ENCODE measurements at places on chromosomes 2 and 18. TPM values are rescaled to one million over a fixed set of nuclear protein-coding genes. Genes with fewer than 3 reads are reported as not detected.

- no peak overlapping the region for H3K27ac ChIP-seq
- no peaks in the 10 kb centered on the region for H3K27me3 ChIP-seq
- H3K4me1 ChIP-seq: no peaks in the 10 kb centered on the region
- no peak for DNase-seq
- H3K4me3 ChIP-seq: no peak overlapping the region
These were observed 329.5 kb downstream of the PAX3 start for GRCh38 chr2:221969087-221969829.

EFR3B gene
- total RNA-seq: 1.4 TPM

GRCh38 chr2:111661286-111661940, 222.6 kb downstream of the ANAPC1 start:
- no peaks in the 10 kb centered on the region for H3K36me3 ChIP-seq
- no peak for DNase-seq

CARF gene
- total RNA-seq: 5.3 TPM

DNA sequence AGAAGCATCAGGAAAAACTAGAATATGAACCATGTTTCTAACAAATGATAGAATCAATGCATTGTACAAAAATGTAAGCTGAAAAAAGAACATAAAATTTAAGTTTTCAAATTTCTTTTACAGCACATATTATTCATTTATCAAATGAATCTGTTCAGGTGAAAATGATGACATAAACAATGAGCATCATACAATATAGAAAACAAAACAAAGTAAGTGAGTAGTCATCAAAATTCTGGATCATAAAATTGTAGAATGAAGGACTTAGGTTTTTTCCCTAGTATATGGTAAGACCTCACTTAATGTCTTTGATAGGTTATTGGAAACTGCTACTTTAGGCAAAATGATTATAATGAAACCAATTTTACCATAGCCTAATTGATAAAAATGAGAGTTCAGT, 427.0 kb upstream of the KCNH7 start:
- H3K4me3 ChIP-seq: no peak overlapping the region
- no peaks in the 10 kb centered on the region for H3K27me3 ChIP-seq
- H3K4me1 ChIP-seq: no peaks in the 10 kb centered on the region
- H3K36me3 ChIP-seq: no peaks in the 10 kb centered on the region
- DNase-seq: no peak

DNA sequence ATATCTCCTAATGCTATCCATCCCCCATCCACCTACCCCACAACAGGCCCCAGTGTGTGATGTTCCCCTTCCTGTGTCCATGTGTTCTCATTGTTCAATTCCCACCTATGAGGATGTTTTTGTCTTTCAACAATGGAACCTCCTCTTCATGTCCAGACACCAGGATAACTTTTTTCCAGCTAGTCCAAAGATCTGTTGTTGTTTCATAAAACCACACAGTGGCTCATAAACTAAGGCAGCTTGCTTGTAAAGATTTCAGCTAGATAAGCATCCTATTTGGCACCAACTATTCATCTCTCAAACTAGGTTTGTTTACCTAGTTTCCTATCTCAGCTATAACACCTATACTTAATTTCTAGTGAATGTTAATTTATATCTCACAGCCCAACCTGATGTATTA, 937.7 kb downstream of the TRIB2 start:
- no peaks in the 10 kb centered on the region for H3K27me3 ChIP-seq
- no peak overlapping the region for H3K4me3 ChIP-seq
- no peak overlapping the region for H3K27ac ChIP-seq
- no peaks in the 10 kb centered on the region for H3K36me3 ChIP-seq
- no peaks in the 10 kb centered on the region for H3K4me1 ChIP-seq

GRCh38 chr2:175309799-175310198, 128.3 kb upstream of the ATP5MC3 start:
- no peaks in the 10 kb centered on the region for H3K36me3 ChIP-seq
- H3K4me1 ChIP-seq: no peaks in the 10 kb centered on the region
- DNase-seq: no peak
- H3K27me3 ChIP-seq: no peaks in the 10 kb centered on the region
- no peak overlapping the region for H3K4me3 ChIP-seq

GRCh38 chr18:22179174-22179573, 9.8 kb downstream of the GATA6 start:
- DNase-seq: no peak
- H3K4me3 ChIP-seq: no peak overlapping the region
- H3K36me3 ChIP-seq: no peaks in the 10 kb centered on the region
- peaks cover 67% of the 10 kb centered on the region for H3K27me3 ChIP-seq
- H3K27ac ChIP-seq: no peak overlapping the region
- no peaks in the 10 kb centered on the region for H3K4me1 ChIP-seq

DLGAP1 gene
- 6.2 TPM for total RNA-seq

DNA sequence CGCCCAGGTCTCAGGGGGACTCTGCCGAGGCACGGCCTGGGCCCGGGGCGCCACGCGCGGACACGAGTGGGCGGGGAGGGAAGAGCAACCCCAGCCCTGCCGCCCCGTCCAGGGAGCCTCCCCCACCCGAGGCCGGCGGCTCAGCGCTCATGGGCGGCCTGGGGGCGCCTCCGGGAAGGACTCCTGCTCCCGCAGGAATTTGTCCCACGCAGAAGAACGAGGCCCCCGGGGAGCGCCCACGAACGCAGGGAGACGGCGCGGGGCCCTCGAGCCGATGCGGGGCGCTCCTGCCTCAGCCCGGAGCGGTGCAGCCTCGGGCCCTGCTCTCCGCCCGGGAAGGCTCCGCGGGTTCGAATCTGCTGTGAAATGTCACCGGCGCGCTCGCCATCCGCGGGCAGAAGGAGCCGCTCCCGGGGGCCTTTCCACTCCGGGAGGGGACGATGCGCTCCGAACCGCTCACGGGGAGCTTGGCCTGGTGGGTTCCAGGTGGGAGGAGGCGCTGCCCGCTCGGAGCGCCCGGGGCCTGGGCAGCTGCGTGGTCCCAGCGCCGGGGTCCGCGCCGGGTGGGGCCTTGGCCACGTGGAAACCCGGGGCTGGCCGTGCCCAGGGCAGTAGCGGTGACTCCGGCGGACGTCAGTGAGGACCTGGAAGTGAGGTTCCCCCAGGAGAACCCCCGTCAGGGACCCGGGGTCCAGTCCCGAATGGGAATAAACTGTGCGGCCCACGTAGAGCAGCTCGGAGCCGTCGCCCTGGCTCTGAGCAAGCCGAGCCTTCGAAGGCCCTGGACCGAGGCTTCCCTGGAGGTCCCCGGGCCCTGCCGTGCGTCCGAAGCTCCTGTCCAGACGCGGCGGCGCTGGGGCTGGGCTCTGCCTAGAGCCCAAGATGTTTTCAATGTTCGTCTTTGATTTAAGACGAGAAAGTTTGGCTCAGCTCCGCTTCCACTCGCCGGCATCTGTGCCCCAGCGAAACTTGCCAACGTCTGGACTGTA, 41.4 kb upstream of the CTDP1 start:
- no peak overlapping the region for H3K27ac ChIP-seq
- no peak for DNase-seq
- no peak overlapping the region for H3K4me3 ChIP-seq
- no peaks in the 10 kb centered on the region for H3K27me3 ChIP-seq
- H3K36me3 ChIP-seq: no peaks in the 10 kb centered on the region

GRCh38 chr18:29605365-29605764, 1428.4 kb upstream of the CDH2 start:
- H3K4me1 ChIP-seq: no peaks in the 10 kb centered on the region
- H3K4me3 ChIP-seq: no peak overlapping the region
- H3K27ac ChIP-seq: no peak overlapping the region
- H3K27me3 ChIP-seq: no peaks in the 10 kb centered on the region
- H3K36me3 ChIP-seq: no peaks in the 10 kb centered on the region
- no peak for DNase-seq

ATG9A gene
- total RNA-seq: 204 TPM

EML6 gene
- 42.5 TPM for total RNA-seq

GRCh38 chr2:240532031-240532775, 25.6 kb downstream of the ANKMY1 start:
- H3K36me3 ChIP-seq: no peaks in the 10 kb centered on the region
- H3K4me1 ChIP-seq: no peaks in the 10 kb centered on the region
- no peaks in the 10 kb centered on the region for H3K27me3 ChIP-seq

IL18RAP gene
- not detected for total RNA-seq

GRCh38 chr2:228407821-228408220, 226.3 kb upstream of the SPHKAP start:
- no peaks in the 10 kb centered on the region for H3K27me3 ChIP-seq
- DNase-seq: no peak
- H3K4me3 ChIP-seq: no peak overlapping the region
- H3K4me1 ChIP-seq: no peaks in the 10 kb centered on the region

WDR35 gene
- total RNA-seq: 3.3 TPM

DNA sequence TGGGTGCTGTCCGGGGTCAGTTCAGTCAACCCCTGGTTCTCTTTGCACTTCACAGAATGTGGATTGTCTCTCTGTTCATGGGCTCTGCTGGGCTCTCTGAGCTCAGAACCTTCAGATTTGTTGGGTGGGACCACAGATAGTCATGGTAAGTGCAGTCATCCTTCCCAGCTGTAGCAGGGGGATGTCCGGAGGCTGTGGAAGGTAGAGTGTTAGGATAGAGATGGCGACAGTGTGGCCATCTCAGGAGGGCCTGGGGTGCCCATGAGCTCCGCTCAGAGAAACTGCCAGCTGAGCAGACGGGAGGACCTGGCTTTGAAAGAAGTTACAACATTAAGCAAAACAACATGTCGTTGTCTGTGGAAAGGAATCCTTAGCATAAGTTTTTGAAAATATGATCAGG, 149.8 kb downstream of the FAM210A start:
- no peaks in the 10 kb centered on the region for H3K36me3 ChIP-seq
- no peak for DNase-seq
- no peak overlapping the region for H3K27ac ChIP-seq
- no peak overlapping the region for H3K4me3 ChIP-seq

- no peaks in the 10 kb centered on the region for H3K27me3 ChIP-seq
- no peak for DNase-seq
- H3K4me1 ChIP-seq: peaks cover 15% of the 10 kb centered on the region
These were observed 922 bp downstream of the HS1BP3 start for GRCh38 chr2:20649976-20650375.

GRCh38 chr2:94990956-94991355, 34.6 kb upstream of the MAL start:
- no peaks in the 10 kb centered on the region for H3K27me3 ChIP-seq
- H3K4me1 ChIP-seq: no peaks in the 10 kb centered on the region
- no peak overlapping the region for H3K27ac ChIP-seq
- no peak for DNase-seq

- no peaks in the 10 kb centered on the region for H3K27me3 ChIP-seq
- H3K36me3 ChIP-seq: no peaks in the 10 kb centered on the region
- DNase-seq: no peak
- H3K27ac ChIP-seq: no peak overlapping the region
- no peak overlapping the region for H3K4me3 ChIP-seq
These were observed 225.6 kb upstream of the GCFC2 start for GRCh38 chr2:75936311-75936710.

ERFE gene
- total RNA-seq: 3.3 TPM

NFATC1 gene
- 28.9 TPM for total RNA-seq

- no peak overlapping the region for H3K4me3 ChIP-seq
- no peaks in the 10 kb centered on the region for H3K36me3 ChIP-seq
- no peak overlapping the region for H3K27ac ChIP-seq
- DNase-seq: no peak
- no peaks in the 10 kb centered on the region for H3K4me1 ChIP-seq
- no peaks in the 10 kb centered on the region for H3K27me3 ChIP-seq
These were observed 178.0 kb downstream of the ASXL3 start for GRCh38 chr18:33755931-33756560.

GRCh38 chr18:73511771-73512503, 635.7 kb downstream of the FBXO15 start:
- H3K27ac ChIP-seq: no peak overlapping the region
- no peaks in the 10 kb centered on the region for H3K36me3 ChIP-seq
- H3K4me3 ChIP-seq: no peak overlapping the region
- H3K4me1 ChIP-seq: no peaks in the 10 kb centered on the region
- no peaks in the 10 kb centered on the region for H3K27me3 ChIP-seq
- no peak for DNase-seq

C2orf66 gene
- not detected for total RNA-seq

HOXD9 gene
- 1.2 TPM for total RNA-seq

CMPK2 gene
- total RNA-seq: 12.2 TPM

DNA sequence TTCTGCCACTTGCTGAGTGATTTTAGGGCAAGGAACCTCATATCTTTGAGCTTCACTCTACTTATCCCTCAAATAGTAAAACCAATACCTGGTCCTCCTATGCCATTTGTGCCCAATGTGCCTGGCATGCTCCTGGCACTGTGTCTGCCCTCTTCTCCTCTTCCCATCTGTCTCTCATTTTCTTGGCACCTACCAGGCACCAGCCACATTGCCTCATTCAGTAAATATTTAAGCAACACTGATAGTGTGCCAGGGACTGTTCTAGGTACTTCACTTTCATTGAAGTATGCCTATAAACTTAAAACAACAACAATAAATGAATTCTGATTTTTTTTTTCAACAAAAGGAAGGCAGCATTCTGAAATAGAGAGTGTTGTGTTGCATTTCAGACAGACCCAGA, 15.1 kb upstream of the BOD1L2 start:
- DNase-seq: no peak
- no peak overlapping the region for H3K27ac ChIP-seq
- no peaks in the 10 kb centered on the region for H3K4me1 ChIP-seq
- no peaks in the 10 kb centered on the region for H3K27me3 ChIP-seq
- H3K36me3 ChIP-seq: no peaks in the 10 kb centered on the region

GRCh38 chr2:64613276-64613675, 40.4 kb downstream of the SERTAD2 start:
- DNase-seq: no peak
- H3K27me3 ChIP-seq: no peaks in the 10 kb centered on the region

GRCh38 chr18:74140582-74140981, 7.1 kb downstream of the FBXO15 start:
- no peaks in the 10 kb centered on the region for H3K4me1 ChIP-seq
- H3K27ac ChIP-seq: no peak overlapping the region
- no peak overlapping the region for H3K4me3 ChIP-seq
- no peaks in the 10 kb centered on the region for H3K27me3 ChIP-seq

GRCh38 chr2:231356466-231356844, 39.1 kb upstream of the B3GNT7 start:
- no peaks in the 10 kb centered on the region for H3K27me3 ChIP-seq
- no peaks in the 10 kb centered on the region for H3K4me1 ChIP-seq
- no peak overlapping the region for H3K4me3 ChIP-seq
- no peak overlapping the region for H3K27ac ChIP-seq
- H3K36me3 ChIP-seq: no peaks in the 10 kb centered on the region

IL37 gene
- not detected for total RNA-seq

DNA sequence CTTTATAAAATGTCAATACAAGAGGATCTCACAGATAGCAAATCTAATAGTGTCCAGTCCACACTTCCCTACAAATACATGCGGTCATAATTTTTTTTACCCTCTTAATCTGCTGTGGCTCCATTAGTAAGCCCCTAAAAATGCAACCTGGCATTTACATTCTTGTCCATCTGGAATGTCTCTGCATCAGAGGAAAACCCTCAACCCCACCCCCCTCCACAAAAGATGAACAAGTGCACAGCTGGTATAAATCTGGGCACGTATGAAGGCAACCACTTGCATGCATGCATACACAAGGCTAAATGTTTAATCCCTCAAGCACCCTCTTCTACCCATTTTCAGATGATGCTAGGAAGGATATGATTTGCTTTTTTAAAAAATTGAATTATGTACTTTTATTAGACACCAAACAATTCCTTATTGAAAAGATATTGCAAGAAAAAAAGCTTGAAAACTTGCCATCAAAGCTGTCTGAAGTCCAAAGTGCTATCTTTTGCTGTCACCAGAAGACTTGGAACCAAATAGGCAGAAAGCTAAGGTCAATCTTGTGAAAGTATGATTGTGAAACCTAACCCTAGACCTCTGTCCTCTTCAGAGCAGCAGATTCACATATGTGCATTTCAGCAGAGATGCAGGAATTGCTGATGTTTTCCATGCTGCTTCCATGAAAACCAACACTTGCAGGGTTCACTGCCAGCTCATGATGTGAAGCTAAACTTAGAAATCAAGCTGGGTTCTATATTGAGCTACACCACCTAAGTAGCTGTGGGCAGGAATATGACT, 39.0 kb downstream of the IRS1 start:
- peak overlapping the region; percentile 21 for H3K4me3 ChIP-seq
- no peaks in the 10 kb centered on the region for H3K27me3 ChIP-seq
- H3K36me3 ChIP-seq: no peaks in the 10 kb centered on the region
- DNase-seq: peak; percentile 63
